ENCODE measurements at places on chromosomes 11 and 22. TPM values are rescaled to one million over a fixed set of nuclear protein-coding genes. Genes with fewer than 3 reads are reported as not detected.

The UBQLN3 gene
- total RNA-seq = not detected

DNA sequence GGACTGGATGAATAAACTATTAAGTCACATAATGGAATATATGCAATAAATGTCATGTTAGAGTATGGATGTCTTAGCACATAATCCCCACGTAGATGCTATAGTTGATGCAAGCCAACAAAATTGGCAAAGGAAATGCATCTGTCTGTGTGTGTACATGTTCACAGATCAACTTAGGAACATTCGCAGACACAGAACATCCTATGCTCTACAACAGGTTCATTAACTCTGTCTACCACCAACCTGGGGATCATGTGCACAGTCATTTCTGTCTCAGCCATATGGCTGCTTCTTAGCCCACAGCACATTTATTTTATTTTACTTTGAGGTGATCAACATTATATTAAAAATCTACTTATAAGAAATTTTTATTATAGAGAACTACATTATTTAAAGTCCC, 4.9 kb downstream of the MSANTD4 start:
- peaks cover 4% of the 10 kb centered on the region for H3K4me1 ChIP-seq
- H3K4me3 ChIP-seq = no peak overlapping the region
- H3K36me3 ChIP-seq = no peaks in the 10 kb centered on the region
- no peak overlapping the region for H3K27ac ChIP-seq
- no peak for DNase-seq
- no peaks in the 10 kb centered on the region for H3K27me3 ChIP-seq

DNA sequence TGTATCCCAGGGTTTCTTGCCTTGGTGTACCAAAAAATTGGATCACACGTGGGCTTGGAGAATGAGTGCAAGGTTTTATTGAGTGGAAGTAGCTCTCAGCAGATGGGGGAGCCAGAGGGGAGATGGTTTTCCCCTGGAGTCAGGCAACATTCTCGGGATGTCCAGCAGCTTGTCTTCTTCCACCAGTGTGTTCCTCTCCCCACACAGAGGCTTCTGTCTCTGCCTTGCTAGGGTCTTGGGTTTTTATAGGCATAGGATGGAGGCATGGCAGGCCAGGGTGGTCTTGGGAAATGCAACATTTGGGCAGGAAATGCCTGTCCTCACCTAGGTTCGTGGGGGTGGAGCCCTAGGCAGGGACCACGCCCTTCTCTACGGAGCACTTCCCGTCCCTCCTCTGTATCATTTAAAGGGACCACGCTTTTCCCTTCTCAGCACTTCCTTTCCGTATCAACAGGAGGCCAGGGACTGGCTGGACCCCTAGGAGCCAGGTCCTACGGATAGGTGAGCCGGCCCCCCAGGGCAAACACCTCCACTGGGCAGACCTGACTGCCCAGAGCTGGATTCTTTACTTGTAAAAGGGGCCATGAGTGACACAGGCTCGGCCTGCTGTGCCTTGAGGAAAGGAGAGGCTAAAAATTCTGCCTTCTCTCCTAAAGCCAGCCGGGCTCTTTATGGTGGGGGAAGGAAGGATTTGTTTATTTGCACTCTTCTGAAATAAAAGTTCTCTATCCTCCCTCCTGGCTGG, 55.3 kb upstream of the CCDC188 start:
- H3K36me3 ChIP-seq = no peaks in the 10 kb centered on the region
- H3K4me3 ChIP-seq = peak overlapping the region; percentile 45
- peaks cover 19% of the 10 kb centered on the region for H3K4me1 ChIP-seq
- H3K27me3 ChIP-seq = peaks cover 12% of the 10 kb centered on the region
- peak; percentile 52 for DNase-seq
- no peak overlapping the region for H3K27ac ChIP-seq

GRCh38 chr11:2374456-2375201, 2.5 kb upstream of the CD81 start:
- no peak for DNase-seq
- H3K27ac ChIP-seq = no peak overlapping the region
- H3K27me3 ChIP-seq = no peaks in the 10 kb centered on the region
- H3K4me1 ChIP-seq = no peaks in the 10 kb centered on the region
- H3K36me3 ChIP-seq = no peaks in the 10 kb centered on the region

Measured in SJCRH30 (cell line).